ENCODE measurements at places on chromosomes 3 and 15.

DNA sequence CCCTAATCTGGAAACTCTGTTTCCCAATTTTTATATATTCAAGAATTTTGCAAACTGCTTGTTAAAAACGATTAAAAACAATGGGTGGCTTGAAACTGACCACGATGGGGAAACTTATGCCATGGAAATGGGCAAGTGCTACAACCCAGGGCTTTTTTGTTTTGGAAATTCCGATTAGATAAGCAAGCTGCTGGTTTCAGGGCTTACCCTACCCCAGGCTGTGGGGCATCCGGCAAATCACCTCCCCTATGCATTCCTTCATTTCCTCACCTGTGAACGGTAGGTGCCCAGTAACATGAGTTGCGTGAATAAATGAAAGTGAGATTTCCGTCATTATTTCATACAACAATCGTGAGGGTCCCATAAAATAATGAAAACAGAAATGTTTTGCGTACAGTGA is 34.3 kb downstream of the ST6GAL1 start:
- no peak for DNase-seq

GRCh38 chr3:152516216-152516615 is 247.5 kb downstream of the MBNL1 start:
- no peak for DNase-seq

GRCh38 chr15:66065325-66065724 is 188.2 kb downstream of the MEGF11 start:
- no peak for DNase-seq

- DNase-seq, result no peak
Measured at GRCh38 chr3:186454881-186455703, 89.1 kb downstream of the CRYGS start.
